Astrocyte of the hippocampus (primary cell): ENCODE measurements at places on chromosomes 7 and 10.

GRCh38 chr7:98084631-98085030, 22.0 kb upstream of the LMTK2 start:
- DNase-seq, result no peak

DNA sequence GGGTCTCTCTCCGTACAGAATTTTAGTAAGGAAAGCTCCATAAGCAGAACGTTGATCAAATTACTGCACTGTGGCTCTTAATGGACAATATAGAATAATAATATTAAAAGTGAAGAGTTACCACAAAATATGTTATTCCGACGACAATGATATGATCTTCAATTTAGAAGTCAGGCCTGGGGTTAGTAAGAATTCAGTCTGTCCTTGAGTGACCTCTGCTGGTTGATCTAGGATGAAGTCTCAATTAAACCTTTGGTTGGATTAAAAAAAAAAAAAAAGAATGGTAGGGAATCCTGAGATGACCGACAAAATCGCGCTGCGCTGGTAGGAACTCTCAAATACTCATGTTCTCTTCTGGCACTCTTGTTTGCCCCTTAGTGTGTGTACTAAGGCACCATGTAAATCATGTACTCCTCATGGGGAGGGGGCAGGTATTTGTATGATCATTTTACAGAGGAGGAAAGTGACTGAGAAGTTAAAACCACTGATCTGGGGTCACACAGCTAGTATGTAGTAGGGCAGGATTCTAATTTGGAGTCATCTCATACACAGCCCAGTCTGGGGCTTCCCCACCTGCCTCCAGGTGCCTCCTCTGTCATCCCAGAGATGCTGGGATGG, 161.3 kb upstream of the NPVF start:
- peak; percentile 74 for DNase-seq

DNA sequence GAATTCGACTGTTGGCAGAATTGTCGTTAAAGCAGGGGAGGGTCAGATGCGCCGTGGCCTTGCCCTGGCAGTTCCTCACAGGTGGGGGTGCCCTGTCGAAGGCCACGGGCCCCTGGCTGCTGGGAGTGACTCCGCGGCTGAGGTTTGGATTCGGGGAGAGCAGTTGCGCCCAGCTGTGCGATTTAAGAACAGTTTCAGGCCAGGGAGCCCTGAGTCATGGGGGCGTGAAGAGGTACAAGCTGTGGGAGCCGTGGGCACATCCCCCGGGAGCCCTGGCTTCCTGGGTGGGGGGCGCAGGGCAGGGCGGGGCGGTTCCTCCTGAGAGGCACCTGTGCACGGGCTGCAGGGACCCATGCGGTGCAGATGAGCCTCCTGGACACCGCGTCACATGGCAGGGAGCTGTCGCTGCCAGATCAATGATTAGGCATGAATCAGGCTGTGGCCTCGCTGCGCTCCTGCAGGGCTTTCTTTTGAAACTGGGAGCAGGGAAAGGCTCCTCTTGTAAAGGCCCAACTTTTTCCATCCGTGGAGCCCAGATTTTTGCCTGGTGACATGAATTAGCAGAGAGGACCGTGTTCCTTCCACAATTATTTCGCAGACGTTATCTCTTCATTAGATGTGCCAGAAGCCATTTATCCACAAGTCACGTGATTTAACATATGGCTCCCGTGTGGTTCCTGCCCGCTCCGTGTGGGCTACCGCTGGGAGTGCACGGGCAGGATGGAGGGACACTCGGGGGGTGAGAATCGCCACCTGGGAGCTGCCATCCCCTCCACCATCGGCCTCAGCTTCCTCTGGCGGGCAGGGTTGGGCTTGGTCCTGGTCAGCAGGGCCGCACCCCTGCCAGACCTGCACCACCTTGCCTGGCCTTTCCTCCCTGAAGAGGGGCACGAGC, 918 bp downstream of the PWWP2B start:
- DNase-seq, result peak; percentile 60

- DNase-seq, result peak; percentile 27
Measured at GRCh38 chr10:44245601-44245938, 139.3 kb downstream of the CXCL12 start.

GRCh38 chr10:48494073-48494472, 110.8 kb downstream of the ARHGAP22 start:
- DNase-seq, result no peak

- DNase-seq, result no peak
Measured at GRCh38 chr10:6068422-6068821, 6.3 kb upstream of the IL2RA start.

- no peak for DNase-seq
Measured at GRCh38 chr10:119517235-119518141, 25.0 kb downstream of the RGS10 start.

GRCh38 chr7:43460733-43461348, 122.1 kb upstream of the STK17A start:
- DNase-seq, result no peak
